ENCODE measurements at places on chromosomes 2 and 18.
A peak's percentile ranks its signal among the peaks of the same experiment; 100 is the strongest.

- ATAC-seq: no peak
These were observed 25.9 kb downstream of the GCG start for GRCh38 chr2:162126111-162126519.

DNA sequence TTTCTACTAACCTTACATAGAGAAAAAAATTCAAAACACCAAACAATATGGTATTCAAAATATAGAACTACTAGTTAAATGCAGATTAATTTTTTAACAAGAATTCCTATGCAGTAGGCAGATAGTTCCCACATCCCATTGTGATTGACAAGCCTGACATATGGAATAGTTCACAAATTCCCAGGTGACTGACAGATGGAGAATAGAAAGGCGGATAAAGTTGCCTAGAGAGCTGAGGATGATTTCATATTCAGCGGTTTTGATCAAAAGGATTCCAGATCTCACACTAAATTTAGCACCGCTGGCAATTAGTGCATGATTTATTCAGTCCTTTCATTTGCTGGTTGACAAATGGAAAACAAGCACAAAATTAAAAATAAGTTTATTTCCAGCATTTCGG is 733.7 kb upstream of the POU3F3 start:
- no peak for ATAC-seq

GRCh38 chr18:56843241-56843640 is 192.1 kb downstream of the WDR7 start:
- ATAC-seq: no peak

- no peak for ATAC-seq
These were observed 230.7 kb downstream of the MYO3B start for GRCh38 chr2:170408461-170409163.

- ATAC-seq: no peak
These were observed 105.4 kb upstream of the LGALSL start for GRCh38 chr2:64348386-64349130.

DNA sequence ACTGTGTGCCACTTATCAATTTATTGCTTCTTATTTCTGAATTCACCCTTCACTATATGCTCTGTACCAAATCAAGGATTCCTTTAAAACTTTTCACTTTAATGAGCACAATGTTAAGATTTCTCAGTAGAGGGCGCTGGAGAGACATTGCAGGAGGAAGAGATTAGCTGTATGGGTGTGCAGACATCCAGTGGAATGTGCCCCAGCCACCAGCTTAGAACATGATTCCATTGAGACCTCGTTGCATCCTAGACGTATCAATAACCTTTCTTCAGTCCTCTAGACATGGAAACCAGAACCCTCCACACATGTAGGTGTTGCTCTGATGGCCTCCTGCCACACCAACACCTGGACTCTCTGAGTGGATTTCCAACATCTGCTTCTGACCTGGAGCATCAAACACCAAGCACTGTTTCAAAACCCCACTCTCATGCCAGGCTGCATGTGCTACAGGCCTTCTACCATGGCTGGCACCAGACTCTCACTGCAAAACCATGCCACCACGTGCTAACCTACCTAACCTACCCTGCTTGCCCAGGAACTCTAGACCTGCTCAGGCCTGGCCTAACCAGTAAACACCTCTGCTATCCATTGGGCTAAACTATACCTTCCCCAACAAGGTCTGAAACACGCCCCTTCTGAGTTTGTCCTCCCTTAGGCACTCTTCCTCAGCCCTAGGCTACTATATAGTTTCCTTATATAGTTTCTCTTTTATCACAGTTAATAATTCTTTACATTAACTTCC is 633.2 kb upstream of the PKDCC start:
- ATAC-seq: no peak

- no peak for ATAC-seq
These were observed 8.2 kb downstream of the CNNM3 start for GRCh38 chr2:96824079-96824870.

- no peak for ATAC-seq
These were observed 88.3 kb upstream of the SNTG2 start for GRCh38 chr2:862355-862687.

DNA sequence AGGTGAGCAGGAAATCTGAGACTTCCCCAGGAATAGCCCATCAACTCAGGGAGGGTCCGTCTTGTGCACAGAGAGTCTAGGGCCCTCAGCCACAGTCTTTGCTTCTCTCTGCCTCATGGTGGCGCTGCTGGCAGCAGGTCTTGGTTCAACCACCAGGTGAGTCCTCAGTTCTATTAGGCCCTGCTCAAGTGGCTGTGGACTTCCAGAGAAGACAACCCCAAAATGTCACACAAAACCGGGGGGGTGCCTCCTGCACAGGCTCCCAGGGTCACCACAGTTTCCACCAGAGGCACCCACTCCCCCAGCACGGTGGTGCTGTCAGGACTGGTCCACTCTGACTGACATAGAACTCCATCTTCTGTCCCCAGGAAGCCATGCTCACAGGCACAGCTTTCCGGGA is 2.4 kb upstream of the CHRNG start:
- ATAC-seq: no peak

DNA sequence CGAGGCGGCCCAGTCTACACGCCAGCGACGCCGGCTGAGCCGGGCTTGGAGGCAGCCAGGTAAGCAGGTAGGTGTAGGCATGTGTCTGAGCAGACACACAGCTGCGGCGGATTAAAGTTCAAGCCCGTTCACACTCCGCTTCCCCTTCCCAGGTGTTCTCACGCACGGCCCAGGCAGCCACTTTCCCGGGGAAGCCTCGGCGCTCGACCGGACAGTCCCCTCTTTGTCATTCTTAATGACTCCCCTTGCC is 367 bp downstream of the TGFA start:
- ATAC-seq: peak; percentile 25

- ATAC-seq: no peak
These were observed 43.4 kb upstream of the DSC1 start for GRCh38 chr18:31206071-31206470.

- no peak for ATAC-seq
These were observed 49.5 kb downstream of the CCDC148 start for GRCh38 chr2:158407031-158407430.

DNA sequence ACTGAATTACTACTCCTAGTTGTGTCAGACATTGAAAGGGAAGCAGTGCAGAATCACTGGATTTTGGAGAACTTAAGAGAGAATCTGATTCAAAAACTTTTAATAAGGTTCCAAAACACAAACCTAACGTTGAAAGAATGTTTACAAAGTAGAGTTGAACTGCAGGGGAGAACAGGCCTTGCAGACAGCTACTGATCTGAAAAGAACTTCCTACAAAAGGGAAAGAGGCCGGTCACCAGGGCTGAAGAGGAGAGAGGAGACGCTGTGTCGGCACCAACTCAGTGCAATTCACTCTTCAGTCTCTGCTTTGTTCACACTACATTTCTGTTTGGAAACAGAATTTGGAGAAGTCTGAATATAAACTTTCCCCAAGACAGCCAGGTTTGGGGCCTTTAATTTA is 124.0 kb downstream of the GAREM1 start:
- ATAC-seq: no peak

- ATAC-seq: no peak
These were observed 11.0 kb upstream of the C2orf42 start for GRCh38 chr2:70201831-70202230.

DNA sequence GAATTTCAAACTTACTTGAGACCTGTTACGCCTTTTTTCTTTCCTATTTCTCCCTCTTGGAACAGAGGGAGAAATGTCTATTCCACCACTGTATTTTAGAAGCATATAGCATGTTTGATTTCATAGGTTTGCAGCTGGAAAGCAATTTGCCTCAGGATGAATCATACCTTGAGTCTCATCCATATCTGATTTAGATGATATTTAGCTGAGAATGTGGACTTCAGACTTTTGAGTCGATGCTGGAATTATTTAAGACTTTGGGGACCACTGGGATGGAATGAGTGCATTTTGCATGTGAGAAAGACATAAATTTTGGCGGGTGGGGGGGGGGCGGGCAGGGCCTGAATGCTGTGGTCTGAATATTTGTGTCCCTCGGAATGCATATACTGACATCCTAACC is 282.7 kb upstream of the STON1 start:
- no peak for ATAC-seq

DNA sequence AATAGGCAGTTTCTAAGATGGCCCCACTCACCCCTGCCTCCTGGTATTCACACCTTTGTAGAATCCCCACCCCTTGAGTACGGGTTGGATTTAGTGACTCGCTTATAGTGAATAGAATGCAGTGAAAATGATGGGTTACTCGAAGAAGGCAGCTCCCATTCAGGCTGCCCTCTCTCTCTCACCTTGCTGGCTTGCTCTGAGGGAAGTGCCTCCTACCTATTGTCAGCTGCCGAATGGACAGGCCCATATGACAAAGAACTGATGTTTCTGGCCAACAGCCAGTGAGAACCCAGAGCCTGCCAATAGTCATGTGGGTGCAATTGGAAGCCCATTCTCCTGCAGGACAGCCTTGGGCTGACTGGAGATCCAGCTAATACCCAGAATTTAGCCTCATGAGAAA is 22.1 kb upstream of the RNF103 start:
- ATAC-seq: no peak

GRCh38 chr2:189285962-189286645 is 106.5 kb upstream of the COL5A2 start:
- ATAC-seq: peak; percentile 28

- no peak for ATAC-seq
These were observed 631.5 kb downstream of the EPHA4 start for GRCh38 chr2:220940646-220941045.

DNA sequence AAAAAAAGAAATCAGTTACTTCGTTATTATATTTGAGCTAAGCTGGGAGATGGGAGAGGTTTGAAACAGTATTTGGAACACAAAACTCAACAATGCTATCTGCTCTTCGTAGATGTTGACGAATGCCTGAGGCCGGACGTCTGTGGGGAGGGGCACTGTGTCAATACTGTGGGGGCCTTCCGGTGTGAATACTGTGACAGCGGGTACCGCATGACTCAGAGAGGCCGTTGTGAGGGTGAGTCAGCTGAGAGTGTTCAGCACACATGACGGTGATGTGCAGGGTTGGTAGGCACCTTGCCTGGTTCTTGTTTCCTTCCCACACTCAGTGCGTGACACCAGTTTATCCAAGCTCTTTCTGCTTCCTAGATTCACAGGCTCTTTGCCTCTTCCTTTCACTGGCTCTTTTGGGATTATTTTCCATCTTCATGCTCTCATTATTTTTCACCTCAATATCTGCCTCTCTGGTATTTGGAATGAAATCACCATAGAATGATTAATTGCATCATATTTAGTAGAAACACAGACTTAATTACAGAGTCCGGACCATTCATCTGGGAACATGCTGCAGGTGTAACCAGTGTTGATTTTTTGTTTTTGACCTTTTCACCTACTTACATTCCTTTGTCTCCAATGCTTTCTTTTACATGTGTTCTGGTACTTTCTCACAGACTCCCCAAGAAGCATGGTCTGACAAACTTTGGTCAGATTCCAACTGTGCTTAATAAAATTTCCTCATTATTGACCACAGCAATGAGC is 200.6 kb upstream of the RASGRP3 start:
- peak; percentile 74 for ATAC-seq

DNA sequence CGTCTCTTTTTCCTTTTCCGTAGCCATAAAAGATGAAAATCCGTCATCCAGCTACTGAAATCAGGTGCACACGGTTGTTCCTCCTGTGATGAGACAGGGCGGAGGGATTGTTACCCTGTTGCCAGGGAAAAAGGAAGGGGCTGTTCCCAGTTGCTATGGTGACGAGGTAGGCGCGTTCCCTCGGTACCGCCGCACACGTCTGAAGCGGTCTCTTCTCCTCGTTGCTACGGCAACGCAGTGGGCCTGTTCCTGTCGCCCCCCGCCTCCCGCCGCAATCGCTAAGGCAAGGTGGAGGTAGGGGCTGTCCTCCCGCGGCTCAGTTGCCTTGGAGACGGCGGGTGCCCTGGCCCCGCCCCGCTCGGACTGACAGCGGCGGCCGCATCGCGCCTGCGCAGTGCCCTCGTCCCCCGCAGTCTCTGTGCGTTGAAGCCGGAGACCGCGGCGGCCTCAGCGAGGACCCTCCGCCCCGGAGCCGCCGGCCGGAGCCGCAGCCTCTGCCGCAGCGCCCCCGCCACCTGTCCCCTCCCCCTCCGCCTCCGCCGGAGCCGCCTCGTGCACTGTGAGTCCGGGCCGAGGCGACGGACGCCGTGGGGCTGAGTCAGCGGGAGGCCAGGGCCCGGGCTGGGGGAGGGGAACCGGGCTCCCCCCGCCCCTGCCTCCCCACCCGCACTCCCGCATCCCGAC is at the start of gene MAPRE3:
MAPRE3 (plus strand) TSS at position 394 of the 684 bp plus-strand sequence. CDS start 51,582 bp downstream, outside the sequence.
- peak; percentile 89 for ATAC-seq

DNA sequence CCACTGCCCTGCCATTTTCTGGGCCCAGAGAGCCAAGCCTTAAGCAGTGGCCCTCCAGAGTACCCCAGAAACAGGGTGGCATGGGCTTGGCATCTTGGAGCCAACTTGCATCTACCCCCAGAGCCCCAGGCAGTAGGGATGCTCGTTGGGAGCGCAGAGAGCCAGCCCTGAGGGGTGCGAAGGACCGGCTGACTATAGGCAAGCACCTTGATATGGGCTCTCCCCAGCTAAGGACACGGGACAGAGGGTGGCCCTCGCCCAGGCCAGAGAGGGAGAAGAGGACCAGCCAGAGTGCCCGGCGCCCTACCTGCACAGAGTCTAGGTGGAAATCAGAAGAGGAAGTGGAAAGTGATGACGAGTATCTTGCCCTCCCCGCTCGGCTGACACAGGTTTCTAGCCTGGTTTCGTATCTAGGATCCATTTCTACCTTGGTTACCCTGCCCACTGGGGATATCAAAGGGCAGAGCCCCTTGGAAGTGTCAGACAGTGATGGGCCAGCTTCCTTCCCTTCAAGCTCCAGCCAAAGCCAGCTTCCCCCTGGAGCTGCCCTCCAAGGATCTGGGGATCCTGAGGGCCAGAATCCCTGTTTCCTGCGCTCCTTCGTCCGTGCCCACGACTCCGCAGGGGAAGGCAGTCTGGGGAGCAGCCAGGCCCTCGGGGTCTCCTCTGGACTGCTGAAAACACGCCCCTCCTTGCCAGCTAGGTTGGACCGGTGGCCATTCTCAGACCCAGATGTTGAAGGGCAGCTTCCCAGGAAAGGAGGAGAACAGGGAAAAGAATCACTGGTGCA is 16.2 kb downstream of the CEP68 start:
- no peak for ATAC-seq

GRCh38 chr2:55107436-55107835 is 57.2 kb upstream of the RTN4 start:
- ATAC-seq: no peak

GRCh38 chr2:30971231-30972025 is 164.2 kb upstream of the CAPN13 start:
- ATAC-seq: no peak

DNA sequence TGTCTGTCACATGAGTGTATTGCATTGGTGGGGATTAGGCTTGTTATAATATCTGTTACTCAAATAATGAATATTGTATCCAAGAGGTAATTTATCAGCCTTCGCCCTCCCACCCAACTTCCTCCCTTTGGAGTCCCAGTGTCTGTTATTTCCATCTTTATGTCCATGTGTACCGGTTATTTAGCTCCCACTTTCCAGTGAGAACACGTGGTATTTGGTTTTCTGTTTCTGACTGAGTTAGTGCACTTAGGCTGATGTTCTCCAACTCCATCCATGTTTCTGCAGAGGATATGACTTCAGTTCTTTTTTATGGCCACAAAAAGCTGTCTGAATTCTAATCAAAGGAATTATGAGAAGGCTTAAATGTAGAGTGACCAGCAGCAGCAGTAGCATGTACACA is 104.0 kb upstream of the ARHGAP28 start:
- no peak for ATAC-seq

- ATAC-seq: no peak
These were observed 217.5 kb downstream of the TGIF1 start for GRCh38 chr18:3667255-3668137.

GRCh38 chr2:88810017-88810416 is 118.5 kb downstream of the RPIA start:
- ATAC-seq: no peak
